ENCODE measurements at places on chromosomes 1 and 21. TPM values are rescaled to one million over a fixed set of nuclear protein-coding genes. Genes with fewer than 3 reads are reported as not detected.

DNA sequence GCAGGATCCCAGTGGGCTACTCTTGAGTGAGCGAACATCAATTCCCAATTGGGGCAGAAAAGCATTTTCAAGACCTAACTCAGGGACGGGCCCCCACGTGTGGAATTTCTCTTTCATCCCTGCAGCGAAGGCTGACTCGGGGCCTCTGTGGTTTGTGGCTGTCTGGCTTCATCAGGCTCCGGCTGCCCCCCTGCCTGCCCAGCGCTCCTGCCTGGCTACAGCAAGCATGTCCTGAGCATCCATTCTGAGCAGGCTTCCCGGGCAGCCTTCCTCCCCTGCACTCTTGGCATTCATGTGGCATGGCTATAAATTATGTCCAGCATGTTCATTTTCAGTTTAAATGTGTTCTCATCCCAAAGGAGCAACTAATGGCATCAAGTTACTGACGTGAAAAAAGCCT is 588.1 kb downstream of the KIF26B start:
- DNase-seq: no peak
- no peak overlapping the region for H3K27ac ChIP-seq
- no peak overlapping the region for H3K4me3 ChIP-seq
- no peaks in the 10 kb centered on the region for H3K27me3 ChIP-seq
- H3K4me1 ChIP-seq: no peaks in the 10 kb centered on the region

DNA sequence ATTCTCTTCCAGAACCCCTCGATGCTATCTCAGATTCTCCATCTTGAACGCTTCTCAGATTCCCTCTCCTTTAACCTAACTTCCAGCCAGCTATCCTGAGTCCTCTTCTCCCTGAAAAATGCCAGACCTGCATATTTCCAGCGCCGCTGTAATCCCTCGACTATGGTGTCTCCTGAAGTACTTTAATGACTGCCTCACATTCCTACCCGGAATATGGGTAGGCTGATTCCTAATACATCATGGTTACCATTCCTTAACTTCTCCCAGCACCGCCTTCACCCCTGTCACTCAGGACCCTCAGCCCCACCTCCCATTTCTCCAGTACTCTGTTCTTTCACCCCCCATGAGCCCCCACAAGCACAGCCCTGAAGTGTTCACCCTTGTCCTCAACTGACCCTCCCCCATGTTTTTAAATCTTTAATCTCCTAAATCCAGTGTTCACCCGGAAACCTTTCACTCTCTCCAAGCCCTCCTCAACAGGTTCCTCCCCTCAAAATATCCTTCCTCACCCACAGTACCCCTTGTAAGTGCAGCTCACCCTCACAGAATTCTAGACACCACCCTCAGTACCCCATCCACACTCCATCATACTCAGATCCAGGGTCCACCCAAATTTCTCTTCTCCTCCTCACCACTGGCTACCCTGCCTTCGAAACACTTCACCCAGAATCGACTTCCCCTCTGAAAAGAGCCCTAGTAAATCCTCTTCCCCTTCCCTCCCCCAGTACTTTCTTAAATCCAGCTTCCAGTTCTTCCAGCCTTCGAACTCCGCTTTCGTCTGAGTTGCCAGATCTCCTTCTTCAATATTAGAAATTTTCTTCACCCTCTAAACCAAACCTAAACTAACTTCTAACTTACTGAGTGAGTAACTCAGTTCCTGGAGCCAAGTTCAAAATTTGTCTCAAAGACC is 922 bp downstream of the CPT2 start:
- H3K36me3 ChIP-seq: peaks cover 15% of the 10 kb centered on the region
- peaks cover 13% of the 10 kb centered on the region for H3K4me1 ChIP-seq
- H3K4me3 ChIP-seq: peak overlapping the region; percentile 68
- DNase-seq: no peak
- H3K27ac ChIP-seq: peak overlapping the region; percentile 83

Gene EFCAB14
- 43.0 TPM for total RNA-seq

Gene LRRC8B
- 1.8 TPM for total RNA-seq
